ENCODE measurements at places on chromosomes 3 and 15.
A peak's percentile ranks its signal among the peaks of the same experiment; 100 is the strongest.

- no peak for DNase-seq
Measured at GRCh38 chr15:78651007-78651406, 10.0 kb upstream of the CHRNB4 start.

DNA sequence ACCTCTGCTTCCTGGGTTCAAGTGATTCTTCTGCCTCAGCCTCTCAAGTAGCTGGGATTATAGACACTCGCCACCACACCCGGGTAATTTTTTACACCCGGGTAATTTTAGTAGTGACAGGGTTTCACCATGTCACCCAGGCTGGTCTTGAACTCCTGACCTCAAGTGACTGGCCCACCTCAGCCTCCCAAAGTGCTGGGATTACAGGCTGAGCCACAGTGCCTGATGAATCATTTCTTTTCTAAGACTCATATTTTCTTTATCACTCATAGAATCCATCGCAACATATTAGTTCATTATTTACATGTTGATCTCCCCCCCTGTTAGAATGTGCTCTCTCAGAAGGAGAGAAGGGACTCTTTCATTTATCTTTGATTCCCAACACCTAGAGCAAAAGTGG, 109.5 kb upstream of the PTPRG start:
- DNase-seq: no peak

GRCh38 chr3:104510131-104510849, 856.4 kb upstream of the ALCAM start:
- no peak for DNase-seq

GRCh38 chr3:48432411-48433371, 2.8 kb upstream of the PLXNB1 start:
- DNase-seq: no peak

- no peak for DNase-seq
Measured at GRCh38 chr3:85574006-85574705, 615.4 kb downstream of the CADM2 start.

- no peak for DNase-seq
Measured at GRCh38 chr3:132284781-132285619, 32.2 kb upstream of the ACP3 start.

DNA sequence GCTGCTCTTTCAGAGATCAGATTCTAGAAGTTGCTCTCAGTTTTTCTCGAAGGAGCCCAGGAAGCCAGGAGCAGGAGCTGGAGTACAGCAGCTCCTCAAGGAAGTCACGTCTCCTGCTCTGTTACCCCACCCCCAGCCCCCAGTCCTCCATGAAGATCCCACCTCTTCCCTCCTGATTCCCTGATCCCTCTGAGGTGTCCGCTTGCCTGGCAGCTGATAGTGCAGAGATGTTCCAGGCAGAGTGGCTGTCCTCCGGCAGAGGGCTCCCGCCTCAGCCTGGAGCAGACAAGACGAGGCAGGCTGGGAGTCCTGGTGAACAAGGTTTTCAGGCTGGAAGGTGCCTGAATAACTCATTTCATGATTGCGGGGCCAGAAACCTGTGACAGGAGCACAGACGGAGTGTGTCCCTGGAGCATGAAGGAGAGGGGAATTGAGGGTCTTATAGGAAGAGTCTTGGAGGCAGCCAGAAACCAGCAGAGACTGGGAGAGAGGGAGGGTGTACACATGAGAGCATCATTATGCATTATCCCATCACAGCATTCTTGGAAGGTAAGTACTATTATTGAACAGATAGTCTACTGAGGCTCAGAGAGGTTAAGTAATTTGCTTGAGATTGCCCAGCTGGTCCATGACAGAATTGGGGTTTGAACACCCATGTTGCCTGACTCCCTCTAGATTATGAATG, 1.2 kb downstream of the HRH1 start:
- DNase-seq: peak; percentile 18

Data from stimulated activated CD4-positive, alpha-beta T cell treated with anti-CD3 and anti-CD28 coated beads, Interleukin-4, amount 100 ng/mL, for 1 hour (primary cell).